NCI-H2081 treated with DMSO at 0.1 percent for 48 hours (cell line): ENCODE measurements at places on chromosomes 11 and 22.

DNA sequence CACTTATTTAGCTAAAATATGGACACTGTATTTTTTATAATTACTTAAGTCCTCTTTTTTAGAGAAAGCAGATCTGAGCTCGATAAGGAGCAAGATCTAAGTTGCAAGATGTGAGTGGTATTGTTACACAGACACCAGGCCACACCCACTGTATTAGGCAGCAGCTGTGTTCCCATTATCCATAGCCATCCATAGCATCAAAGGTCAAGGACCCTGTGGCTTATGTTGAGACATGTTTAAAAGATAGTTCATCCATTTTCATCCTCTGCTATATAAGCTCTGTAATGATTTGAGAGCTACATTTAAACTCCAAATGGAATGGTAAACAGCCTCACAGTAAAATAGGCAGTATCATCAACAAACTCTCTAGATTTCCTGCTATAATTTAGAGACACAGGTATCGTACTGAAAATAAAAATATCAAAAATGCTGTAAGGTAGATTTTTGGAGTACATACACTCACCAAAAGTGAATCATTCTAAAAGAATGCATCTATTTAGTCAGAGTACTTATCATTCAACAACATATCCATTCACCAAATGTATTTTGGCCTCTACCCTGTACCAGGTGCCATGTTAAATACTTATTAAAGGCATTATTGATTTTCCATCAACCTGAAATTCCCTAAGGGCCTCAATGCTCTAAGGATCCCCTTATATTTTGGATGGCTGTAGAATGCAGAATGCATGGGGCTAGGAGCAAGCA is 574.0 kb downstream of the LRRC4C start:
- no peak for DNase-seq

DNA sequence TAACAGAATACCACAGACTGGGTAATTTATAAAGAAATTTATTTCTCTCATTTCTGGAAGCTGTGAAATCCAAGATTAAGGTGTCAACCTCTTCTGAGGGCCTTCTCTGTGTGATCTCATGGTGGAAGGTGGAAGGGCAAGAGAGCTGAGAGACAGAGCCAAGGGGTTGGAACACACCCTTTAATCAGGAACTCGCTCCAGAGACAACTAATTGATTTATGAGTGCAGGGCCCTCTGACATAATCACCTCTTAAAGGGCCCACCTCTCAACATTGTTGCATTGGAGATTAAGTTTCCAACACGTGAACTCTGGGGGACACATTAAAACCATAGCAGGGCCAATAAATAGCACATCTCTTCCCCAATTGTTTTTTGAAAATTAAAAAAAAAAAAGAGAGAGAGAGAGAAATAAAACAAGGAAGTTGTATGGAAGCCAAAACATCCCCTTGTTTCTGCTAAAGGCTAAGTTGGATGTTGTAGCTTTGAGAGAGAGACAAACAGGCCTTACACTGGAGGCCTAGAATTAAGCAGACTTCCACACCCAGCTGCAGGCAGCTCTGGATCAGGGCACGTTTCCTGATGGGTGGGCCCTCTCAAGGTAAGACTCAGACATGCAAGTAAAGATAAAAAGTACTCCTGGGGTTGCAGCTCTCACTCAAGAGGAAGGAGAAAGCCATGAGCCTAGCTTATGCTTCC is 64.1 kb upstream of the BIRC3 start:
- DNase-seq, result no peak

GRCh38 chr11:75478783-75479596 is 46.0 kb upstream of the KLHL35 start:
- DNase-seq, result no peak

- DNase-seq, result no peak
Observed at GRCh38 chr22:44260216-44261035, 52.3 kb downstream of the SHISAL1 start.

- no peak for DNase-seq
Observed at GRCh38 chr11:10338287-10338686, 33.4 kb downstream of the ADM start.

GRCh38 chr22:36853407-36854099 is 7.3 kb upstream of the NCF4 start:
- DNase-seq, result no peak

DNA sequence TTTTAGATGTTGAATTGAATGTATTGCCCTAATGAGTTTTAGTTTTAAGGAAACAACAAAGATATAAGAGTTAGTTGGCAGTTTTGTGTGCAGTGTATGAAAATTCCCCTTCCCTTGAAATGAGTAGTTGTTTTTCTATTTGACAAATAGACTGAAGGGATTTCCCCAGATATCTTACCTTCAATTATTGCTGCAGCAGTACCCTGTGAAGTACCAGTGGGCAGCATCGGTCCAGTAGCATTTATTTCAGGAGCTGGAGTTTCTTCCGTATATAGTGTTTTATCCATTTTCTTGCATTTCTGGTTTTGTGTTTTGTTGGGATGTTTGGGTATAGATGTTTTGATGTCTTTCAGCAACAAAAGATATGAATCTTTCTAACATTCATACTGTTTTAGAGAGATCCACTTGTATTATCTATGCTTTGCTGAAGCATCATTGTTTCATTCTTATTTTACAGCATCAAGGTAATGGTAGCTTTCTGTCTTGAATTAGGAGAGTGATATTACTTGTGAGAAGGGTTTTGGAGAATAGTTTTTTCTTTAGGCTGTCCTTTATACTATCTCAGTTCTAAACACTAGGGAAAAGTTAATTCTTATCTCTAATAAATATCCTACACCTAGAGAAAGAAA is 7.4 kb downstream of the KMT2A start:
- DNase-seq, result no peak

- DNase-seq, result no peak
Observed at GRCh38 chr22:42077486-42078125, 1.9 kb upstream of the SMDT1 start.

DNA sequence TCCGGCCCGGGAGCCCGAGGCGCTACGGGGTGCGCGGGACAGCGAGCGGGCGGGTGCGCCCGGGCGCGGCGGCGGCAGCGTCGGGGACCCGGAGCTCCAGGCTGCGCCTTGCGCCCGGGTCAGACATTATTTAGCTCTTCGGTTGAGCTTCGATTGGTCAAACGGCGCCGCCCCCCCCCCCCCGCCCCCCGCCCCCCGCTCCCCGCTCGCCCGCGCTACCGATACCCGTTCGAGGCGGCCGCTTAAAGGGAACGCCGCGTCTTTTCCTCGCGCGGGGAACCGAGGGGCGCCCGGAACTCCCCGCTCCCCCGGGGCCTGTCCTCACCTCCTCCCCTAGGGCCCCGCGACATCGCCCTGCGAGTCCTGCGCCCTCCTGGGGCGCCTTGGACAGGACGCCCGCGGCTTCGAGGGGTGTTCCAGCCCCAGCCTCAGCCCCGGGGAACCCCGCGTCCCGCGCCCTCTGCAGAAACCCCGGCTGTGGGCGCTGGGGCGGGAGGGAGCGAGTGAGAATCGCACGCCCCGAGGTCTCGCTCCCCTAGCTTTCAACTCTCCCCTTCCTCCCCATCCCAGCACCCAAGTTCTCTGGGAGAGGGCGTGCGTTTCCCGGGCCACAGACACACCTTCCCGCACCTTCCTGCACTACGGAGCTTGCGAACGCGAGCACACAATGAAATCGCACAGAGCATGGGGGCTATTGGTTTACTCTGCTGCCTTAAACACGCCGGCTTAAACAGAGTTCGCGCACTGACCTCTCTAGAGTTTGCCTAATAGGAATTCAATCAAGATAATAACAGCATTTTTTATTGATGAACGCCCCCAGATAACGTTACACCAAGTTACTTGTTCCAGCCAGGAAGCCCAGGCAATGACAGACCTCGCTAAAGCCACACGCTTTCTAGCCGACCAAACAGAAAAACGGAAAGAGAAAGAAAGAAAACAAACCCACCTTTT is at the start of gene BDNF:
Gene BDNF (minus strand): TSS at position 105 of the 951 bp plus-strand sequence. CDS start 41,891 bp downstream, outside the sequence.
- no peak for DNase-seq

GRCh38 chr11:64395545-64396078 is 36.6 kb downstream of the RPS6KA4 start:
- DNase-seq, result no peak

DNA sequence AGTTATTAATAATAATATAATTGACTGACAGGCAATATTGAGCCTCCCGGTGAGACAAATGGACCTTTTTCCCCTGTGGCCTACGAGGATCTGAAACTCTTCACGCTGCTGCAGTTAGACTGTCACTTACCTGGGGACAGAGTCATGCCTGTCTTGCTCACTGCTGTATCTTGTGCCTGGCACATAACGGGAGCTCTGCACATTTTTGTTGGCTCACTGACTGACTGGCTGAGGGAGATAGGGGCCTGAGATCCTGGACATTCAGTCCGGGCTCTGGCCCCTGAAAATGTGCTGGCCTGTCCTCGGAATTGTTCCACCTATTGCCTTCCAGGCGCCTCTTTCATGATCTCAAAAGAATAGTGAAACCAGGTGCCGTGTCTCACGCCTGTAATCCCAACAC is 743 bp upstream of the CD3D start:
- no peak for DNase-seq

GRCh38 chr11:82671451-82671850 is 62.2 kb downstream of the FAM181B start:
- DNase-seq, result no peak

- DNase-seq, result no peak
Observed at GRCh38 chr11:125168918-125169456, 4.4 kb downstream of the PKNOX2 start.

- no peak for DNase-seq
Observed at GRCh38 chr22:29580200-29580810, 608 bp downstream of the NIPSNAP1 start.

DNA sequence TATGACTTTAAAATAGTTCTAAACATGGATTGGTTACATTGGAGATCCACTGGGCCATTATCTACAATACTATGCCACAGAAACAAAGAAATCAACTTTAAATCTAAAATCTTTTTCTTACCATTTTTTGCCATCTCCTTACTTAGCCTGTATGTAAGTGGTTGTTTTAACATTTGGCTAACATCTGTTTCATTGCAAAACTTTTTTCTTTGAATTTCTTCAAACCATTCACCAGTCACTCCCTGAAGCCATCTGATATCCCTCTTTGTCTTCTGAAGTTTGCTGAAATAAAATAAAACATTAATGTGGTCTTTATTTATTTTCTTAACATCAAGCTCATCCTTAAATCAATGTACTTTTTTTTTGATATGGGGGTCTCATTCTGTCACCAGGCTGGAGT is 43.3 kb upstream of the POGLUT3 start:
- no peak for DNase-seq

- no peak for DNase-seq
Observed at GRCh38 chr22:19223110-19223509, 44.6 kb upstream of the SLC25A1 start.

GRCh38 chr11:60169264-60169915 is 13.5 kb downstream of the MS4A6A start:
- DNase-seq, result no peak
